ENCODE measurements at places on chromosomes 13 and 19.

DNA sequence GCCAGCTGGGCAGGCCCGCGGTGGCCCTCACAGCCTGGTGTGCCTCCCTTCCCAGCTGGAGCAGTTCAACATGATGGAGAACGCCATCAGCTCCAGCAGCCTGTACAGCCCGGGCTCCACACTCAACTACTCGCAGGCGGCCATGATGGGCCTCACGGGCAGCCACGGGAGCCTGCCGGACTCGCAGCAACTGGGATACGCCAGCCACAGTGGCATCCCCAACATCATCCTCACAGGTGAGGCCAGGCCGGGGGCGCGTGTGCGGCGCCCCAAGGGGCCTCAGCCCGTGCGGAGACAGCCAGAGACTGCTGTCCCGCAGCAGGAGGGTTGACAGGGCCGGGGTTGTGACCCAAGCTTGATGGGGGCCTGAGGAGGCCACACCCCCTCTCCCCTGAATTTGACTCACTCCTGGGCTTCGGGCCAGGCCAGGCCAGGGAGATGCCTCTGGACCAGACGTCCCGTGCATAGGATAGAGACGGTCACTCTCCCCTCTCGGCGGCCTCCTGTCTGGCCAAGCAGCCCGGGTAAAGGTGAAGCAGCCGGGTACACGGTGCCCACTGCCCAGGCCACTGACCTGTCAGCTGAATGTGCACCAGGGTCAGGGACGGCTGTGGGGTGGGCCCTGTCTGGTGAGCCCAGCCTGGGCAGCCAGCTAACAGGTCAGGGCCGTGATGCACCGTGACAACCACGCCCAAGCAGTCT is 15.4 kb downstream of the COMP start:
- DNase-seq = peak; percentile 88

DNA sequence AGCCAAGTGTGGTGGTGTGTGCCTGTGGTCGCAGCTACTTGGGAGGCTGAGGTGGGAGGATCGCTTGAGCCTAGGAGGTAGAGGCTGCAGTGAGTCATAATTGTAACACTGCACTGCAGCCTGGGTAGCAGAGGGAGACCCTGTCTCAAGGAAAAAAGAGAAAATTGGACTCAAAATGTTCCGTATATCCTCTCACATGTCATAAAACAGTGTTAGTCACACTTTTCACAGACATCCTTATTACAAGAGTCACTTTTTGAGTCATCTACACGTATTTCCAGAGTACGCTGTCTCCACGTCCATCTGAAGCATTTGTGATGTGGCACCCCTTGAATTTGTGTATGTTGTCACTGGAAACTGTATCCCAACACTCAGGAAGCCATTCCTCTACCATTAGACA is 133.0 kb downstream of the SIPA1L3 start:
- peak; percentile 93 for DNase-seq

DNA sequence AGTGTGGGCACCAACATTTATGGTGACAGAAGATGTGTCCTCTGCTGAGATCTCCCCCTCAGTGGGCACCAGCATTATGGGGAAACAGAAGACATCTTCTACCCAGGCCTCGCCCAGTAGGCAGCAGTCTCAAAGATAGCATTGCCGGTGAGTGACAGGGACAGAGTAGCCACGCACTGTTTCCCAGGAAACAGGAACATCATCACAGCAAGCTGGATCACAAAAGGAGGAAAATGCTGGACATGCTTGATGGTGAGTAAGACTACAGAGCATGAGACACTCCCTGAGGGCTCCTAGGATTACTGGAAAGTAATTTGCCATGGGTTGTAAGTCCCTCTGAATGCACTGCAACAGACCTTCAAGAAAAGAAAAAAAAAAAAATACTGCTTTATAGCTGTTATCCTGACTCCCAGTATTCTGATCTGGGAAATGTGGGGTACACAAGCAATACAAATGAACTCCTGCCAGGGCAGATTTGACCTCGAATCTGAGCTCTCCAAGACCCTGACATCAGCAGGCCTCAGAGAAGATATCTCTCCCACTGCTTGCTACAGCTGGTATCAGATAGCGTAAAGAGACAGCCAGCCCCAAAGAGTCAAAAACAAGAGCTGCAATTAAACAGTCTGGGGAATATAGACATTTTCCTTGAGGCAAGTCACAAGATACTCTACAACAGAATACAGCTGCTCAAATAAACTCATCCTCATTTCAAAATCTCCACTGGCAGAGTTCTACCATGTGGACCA is 180.4 kb downstream of the RBM26 start:
- DNase-seq = peak; percentile 6

DNA sequence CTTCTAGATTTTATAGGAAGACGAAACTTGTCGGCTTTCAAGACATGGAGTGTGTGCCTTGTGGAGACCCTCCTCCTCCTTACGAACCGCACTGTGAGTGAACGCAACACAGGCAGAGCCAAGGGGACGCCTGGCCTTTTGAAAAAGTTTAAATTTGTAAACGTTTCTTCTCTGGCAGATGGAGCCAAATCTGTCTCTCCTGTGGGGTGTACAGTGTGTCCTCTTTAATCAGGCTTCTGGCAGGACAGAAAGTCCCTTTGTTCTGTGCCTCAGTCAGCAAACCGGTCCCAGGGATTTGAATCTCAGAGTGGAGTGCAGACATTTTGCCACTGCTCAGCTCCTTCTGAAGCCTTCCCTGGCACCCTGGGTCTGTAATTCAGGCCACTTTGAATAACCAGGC is 56.5 kb downstream of the TNFRSF19 start:
- no peak for DNase-seq

DNA sequence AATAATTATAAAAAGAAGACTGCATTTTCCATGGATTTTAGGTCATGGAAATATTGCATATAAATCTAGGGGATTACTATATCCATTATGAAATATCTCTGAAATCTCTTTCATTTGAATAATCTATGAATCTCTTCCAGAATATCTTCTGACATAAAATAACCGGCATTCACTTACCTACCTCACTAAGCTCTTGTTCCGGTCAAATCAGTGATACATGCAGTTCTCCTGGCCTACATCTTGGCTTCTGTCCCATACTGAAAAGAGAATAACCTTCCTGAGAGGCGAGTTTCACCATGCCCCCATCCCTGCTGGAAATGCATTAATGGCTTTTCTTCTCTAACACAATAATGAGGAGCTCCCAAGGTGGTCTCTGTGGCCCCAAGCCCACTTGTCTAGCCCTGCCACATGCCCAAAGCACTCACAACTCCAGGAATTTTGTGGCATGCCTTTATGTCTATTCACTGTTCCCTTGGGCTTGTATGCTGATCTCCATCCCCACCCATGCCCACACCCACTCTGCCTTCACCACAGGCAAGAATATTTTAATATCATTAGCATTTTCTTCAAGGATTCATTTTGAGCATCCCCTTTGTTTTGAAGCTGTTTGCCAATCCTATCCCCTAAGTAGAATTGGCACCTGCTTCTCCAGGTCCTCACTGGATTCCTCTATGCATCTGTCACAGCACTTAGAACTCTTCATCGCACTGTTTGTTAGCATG is 401.6 kb downstream of the COG6 start:
- DNase-seq = no peak

DNA sequence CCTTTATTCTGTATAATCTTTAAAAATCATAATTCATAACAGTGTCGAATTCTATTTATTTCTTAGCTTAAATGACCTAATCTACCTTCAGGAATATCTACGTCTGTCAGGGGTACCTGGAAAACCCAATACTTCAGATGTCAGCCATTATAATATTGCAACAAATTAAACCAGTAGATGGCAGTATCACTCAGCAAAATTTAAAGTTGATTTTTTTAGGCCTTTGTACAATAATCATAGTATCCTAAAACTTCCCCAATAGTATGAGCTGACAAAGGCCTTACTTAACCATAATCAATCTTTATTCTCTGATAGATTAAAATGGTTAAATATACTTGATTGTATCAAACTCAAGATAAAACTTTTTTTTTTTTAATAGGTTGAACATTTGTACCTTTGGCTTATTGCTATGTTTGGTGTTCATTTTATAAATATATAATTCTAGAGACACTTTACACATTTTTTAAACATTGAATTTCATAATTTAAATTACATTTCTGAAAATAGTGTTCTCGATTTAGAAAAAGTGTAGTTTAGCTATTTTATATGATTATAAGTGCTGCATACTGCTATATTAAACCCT is 830.2 kb upstream of the SPRY2 start:
- peak; percentile 8 for DNase-seq

GRCh38 chr13:40665126-40666044 is 1.1 kb downstream of the FOXO1 start:
- DNase-seq = peak; percentile 26

GRCh38 chr13:90293793-90294361 is 1053.6 kb upstream of the MIR17HG start:
- DNase-seq = peak; percentile 13

- DNase-seq = no peak
Observed at GRCh38 chr19:55670280-55671053, 4.6 kb upstream of the EPN1 start.

DNA sequence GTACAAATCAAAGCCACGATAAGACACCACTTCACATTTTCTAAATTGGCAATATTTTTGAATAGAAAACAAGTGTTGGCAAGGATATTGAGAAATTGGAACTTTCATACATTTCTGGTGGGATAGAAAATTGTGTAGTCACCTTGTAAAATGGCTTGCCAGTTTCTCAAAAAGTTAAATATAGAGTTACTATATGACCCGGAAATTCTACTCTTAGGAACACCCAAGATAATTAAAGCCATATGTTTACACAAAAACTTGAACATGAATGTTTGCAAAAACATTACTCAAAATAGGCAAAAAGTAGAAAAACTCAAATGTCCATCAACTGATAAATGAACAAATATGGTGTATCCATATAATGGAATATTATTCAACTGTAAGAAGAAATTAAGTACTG is 552.5 kb downstream of the TBC1D4 start:
- peak; percentile 12 for DNase-seq

- DNase-seq = no peak
Observed at GRCh38 chr19:10998666-10999065, 37.8 kb downstream of the SMARCA4 start.

GRCh38 chr19:46530636-46531035 is 35.0 kb upstream of the PNMA8B start:
- DNase-seq = peak; percentile 23

- DNase-seq = no peak
Observed at GRCh38 chr13:31499274-31499673, 240.1 kb upstream of the RXFP2 start.

DNA sequence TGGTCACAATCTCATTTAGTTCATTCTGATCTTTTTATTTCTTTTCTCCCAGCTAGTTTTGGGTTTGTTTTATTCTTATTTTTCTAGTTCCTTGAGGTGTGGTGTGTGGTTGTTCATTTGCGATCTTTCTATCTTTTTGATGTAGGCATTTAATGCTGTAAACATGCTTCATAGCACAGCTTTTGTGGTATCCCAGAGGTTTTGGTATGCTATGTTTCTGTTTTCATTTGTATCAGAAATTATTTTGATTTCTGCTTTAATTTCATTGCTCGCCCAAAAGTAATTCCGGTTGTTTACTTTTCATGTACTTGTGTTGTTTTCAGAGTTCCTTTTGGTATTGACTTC is 12.6 kb downstream of the DNAJC3 start:
- DNase-seq = no peak

DNA sequence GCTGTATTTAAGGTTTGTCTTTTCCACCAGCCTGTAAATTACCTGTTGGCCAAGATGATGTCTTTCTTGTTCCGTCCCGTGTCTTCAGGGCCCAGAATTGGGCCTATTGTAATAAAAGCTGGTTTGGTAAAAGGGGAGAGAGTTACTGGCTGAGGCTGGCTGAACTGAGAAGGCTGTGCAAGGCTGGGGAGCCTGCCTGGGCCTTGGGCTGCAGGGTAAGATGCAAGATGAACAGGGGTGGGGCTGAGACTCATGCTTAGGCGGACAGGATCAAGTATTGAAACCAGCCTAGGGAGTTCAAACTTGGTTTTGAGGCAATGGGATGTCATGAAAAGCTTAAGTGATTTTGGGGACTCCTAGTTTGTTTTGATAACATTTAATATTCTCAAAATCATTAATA is 142.3 kb downstream of the PCCA start:
- DNase-seq = no peak

DNA sequence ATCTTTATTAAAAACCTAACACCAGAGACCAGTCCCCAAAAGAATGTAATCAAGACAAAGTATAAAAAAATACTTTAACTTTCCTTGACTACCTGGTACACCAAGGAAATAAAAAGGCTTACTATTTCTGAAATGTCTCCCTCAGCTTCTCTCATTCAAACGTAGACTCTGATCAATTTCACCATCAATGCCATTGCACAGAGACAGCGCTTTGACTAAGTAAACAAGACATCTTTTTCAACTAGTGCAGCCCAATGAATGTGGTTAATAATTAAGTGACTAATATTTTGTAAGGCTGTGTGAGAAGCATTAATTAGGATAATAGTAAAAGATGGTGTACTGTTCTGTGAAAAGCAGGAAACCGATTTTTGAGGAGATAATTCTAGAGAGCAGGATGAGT is 7.3 kb upstream of the RAP2A start:
- DNase-seq = no peak

DNA sequence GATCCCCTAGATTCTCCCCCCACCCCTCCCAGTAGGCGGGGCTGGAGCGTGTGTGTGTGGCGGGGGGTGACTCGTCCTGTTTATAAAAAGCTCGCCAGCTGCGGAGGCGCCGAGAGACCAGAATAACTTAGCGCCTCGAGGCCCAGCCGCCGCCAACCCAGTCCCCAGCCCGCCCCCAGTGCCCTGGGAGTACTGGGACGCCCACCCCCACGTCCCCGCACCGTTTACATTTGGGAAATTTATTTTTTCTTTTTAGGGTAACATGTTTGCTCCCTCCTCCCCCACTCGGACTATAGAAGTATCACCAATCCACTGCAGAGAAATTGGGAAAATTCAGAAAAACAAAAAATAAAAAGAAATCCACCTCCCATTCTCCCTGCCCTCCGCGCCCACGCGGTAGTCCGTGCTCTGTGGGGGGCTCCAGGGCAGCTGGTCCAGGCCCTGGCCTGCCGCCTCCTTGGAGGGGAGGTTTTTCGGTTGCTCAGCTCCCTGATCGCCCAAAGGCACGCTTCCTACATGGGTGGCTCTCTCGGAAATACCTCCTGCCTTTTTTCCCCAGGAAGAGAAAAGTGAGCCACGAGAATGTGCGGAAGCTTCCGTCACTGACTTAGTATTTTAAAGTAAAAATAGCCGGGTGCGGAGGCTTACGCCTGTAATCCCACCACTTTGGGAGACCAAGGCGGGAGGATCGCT is 1.5 kb upstream of the RAB3A start:
- DNase-seq = peak; percentile 75

Measured in EL (cell line).